ENCODE measurements at places on chromosomes 12 and 14. TPM values are rescaled to one million over a fixed set of nuclear protein-coding genes. Genes with fewer than 3 reads are reported as not detected.
A peak's percentile ranks its signal among the peaks of the same experiment; 100 is the strongest.

The LRTM2 gene
- total RNA-seq, result 3.2 TPM

The INHBC gene
- not detected for total RNA-seq

The HCAR2 gene
- total RNA-seq, result 1.1 TPM

GRCh38 chr14:100708425-100709288 lies 18.0 kb upstream of the DLK1 start:
- no peak for DNase-seq

GRCh38 chr14:51744372-51745130 lies 92.8 kb downstream of the FRMD6 start:
- DNase-seq, result no peak

- DNase-seq, result no peak
Measured at GRCh38 chr14:41423503-41423902, 183.2 kb upstream of the LRFN5 start.

GRCh38 chr14:68794851-68795596 lies 2.2 kb upstream of the ZFP36L1 start:
- DNase-seq, result no peak

- peak; percentile 86 for DNase-seq
Measured at GRCh38 chr14:100670753-100671049, 56.0 kb upstream of the DLK1 start.

DNA sequence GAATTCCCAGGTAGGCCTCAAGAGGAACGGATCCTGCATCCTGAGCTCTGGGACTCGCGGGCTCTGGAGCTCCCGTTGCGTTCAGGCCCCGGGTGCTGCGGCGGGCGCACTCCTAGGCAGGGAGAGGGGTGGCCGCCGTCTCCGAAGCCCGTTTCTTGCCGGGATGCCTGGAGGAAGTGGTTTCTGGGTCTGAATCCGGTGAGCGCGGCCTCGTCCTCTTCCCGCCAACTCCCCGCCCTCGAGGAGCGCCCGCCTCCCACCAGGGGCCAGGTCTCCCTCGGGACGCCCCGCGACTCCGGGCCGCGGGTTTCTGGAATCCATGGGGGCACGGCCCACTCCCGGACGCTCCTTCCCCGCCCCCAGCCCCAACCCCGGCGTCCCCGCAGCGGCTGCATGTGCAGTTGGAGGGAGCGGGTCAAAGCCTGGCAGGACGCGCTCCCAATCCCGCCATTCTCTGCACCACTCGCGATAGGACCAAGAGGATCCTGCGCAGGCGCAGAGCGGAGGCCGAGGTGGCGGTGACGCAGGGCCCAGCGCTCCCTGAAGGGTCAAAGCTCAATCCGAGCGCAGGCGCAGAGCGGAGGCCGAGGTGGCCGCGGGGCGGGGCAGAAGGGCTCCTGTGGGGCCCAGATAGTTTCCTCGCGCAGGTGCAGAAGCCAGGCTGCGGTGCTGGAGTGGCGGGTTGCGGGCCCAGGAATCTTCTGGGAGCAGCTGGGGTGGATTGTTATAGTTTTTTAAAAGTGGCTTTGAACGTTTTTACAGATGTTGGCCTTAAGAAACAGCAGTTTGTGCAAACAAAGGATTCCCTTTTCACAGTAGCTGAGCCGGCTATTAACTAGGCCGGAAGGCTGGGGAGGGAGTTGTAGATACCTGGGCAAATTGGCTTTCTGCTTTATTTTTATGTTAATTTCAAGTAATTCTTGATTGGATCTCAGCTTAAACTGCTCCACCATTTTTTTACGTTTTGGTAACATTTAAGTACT lies 796.4 kb downstream of the AACS start:
- peak; percentile 77 for DNase-seq

DNA sequence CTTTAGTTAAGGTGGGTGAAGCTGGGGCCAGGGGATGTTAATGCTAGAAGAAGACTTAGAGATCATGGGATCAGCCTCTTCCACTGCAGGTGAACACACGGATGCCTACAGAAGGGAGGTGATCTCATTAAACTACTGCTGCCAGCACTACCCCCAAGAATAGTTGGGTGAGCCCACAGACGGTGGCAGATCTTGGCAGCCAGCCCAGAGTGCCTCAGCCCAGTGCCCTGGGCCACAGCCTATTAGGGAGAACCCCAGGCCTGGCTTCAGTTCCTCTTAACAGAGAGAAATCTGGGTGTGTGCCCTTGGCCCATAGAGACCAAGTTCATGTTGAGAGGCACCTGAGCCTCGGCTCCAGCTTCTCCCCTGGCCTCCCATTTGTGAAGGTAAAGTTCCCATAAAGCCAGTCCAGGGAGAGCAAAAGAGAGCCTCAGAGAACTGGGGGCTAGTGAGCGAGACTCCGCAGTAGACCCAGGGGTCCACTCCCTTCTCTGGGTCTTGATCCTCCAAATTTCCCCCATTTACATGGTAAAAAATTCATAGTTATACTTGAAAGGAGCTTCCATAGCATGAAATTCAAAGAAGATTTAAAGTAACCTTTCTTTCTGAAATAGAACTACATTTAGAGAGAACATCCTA lies 125.0 kb upstream of the CCND2 start:
- DNase-seq, result no peak

DNA sequence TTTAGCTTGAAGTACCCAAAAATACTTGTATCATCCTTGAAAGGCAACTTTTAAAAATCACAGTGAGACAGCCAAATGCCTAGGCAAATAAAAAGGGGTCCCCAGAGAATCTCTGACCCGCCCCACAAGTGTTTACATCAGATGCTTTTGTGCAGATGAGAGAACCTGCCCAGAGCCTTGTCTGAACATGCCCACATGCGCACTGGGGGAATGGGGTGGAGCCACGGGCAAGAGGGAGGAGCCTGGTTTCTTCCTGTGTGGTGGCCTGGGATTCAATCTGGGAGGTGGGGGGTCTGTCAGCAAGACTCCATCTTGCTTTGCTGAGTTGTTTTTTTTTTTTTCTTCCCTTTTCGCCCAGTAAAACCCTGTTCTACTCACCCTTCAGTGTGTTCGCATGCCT lies 381.7 kb upstream of the CCDC196 start:
- no peak for DNase-seq

DNA sequence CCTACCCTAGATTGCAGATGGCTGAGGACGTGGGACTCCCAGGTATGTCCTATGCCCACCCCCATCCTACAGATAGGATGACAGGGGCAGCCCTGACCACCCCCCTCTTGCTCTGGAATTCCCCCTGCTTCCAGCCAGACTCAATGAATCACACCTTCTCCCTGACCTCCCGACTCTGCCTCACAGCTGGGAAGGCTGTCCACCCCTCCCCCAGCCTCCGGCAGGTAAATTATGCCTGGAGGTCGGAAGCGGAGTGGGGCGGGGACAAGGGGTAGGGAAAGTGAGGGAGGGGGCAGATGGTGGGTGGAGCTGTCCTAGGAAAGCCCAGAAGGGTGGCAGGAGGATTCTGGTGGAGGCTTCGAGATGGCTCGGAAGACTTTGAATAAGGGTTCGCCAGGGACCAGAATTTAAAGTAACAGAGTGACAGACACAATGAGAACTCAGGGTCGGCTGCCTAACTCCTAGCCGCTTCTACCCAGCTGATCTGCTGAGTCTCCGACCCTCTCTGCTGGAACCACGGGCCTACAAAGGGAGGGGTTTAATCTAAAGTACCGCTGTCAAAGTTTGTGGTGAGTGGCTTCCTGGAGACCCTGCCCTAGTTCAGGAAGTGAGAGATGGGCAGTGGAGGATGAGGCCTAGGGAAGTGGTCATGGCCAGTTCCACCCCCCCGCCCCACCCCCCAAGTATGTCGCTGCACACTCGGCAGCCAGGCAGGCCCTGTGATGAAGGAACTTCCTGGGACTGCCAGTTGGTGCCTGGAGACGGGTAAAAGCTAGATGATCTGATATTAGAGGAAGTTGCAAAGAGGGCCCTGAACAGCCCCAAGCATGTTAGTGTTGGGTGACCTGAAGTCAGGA lies 4.2 kb downstream of the PLEKHG3 start:
- no peak for DNase-seq

DNA sequence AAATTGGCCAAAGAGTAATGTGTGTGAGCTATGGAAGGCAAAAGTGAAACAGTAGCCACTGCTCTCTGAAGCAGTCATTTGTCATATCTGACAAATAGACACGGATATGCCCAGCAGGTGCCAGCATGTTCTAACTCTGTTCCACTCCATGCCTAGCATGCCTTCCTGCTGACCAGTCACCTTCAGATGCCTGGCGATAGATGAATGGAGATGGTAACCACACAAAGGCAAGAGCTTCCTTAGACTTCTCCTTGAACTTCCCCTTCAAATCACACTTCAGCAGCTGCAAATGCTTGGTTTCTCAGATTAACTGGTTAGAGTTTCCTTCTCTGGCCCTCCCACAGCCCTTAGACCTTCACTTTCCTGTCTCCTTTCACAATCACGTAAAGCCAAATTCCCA lies 429.9 kb downstream of the DAD1 start:
- no peak for DNase-seq

DNA sequence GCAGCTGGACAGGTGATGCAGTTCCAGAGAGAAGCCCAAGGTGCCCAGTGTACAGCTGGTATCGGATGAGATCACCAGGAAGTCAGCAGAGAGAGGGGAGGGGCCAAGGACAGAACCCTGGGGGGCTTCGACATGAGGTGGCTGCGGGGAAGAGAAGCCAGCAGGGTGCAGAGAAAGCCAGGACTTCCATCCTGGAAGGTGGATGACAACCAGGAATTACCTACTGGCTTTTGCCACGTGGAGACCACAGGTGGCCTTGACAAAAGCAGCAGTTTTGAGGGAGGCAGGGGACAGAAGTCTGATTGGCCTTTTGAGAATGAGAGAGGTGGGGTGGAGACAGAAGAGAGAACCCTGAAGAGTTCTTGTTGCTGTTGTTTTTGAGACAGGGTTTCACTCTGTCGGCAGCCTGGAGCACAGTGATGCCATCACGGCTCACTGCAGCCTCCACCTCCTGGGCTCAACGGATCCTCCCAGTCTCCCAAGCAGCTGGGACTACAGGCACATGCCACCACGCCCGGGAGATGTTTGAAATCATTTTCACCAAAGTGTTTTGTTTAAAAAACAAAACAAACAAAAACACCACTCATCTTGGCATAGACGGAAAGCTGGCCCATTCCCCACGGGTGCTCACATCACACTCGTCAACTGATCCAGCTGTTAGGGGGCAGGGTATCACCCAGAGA lies 35.2 kb downstream of the CDC42BPB start:
- DNase-seq, result no peak

DNA sequence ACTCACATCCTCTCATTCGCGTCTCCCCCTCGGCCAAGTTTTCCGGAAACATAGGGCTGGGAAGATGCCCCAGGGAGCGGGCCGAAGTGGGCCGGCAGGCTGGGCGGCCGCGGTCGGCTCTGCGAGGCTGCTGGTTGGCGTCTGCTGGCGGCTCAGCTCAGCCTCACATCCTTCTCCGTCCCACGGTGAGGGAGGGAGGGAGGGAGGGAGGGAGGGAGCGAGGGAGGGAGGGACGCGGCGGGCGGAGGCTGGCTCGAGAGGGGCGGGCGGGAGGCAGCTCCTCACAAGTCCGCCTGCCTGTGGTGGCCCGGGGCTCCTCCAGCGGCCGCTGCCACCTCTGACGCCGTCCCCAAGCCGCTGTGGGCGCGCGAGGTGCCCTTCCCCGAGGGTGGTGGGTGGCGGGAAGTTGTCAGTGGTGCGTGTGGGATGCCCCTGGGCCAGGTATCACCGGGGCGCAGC lies 93.8 kb downstream of the RFLNA start:
- DNase-seq, result peak; percentile 93

- DNase-seq, result no peak
Measured at GRCh38 chr14:24143511-24143910, 2.1 kb upstream of the EMC9 start.

GRCh38 chr14:36423430-36423829 lies 96.6 kb downstream of the NKX2-1 start:
- no peak for DNase-seq

- DNase-seq, result no peak
Measured at GRCh38 chr12:57823908-57824640, 5.5 kb upstream of the AVIL start.

All from spinal cord (tissue), 10 donors.